Muscle of arm (tissue), 14 donors: ENCODE measurements at places on chromosomes 2 and 18. TPM values are rescaled to one million over a fixed set of nuclear protein-coding genes. Genes with fewer than 3 reads are reported as not detected.

GRCh38 chr2:153145470-153145978, 333.0 kb downstream of the RPRM start:
- no peak for DNase-seq

DNA sequence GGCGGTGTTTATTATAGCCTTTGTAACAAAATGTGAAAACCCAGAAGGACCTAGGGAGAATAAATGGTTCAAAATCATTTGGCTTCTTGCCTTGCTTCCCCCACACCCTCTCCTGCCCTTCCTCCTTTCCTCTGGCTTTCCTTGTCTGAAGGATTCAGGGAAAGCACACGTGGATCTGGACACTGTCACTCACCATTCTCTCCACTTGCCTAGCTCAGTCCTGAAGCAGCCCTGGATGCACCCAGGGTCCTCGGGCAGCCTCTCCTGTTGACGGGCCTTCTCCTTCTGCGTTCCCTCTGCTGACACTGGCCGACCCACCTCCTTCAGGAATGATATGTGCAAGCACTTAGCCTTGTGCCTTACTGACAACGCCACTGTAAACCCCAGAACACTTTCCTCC, 68.4 kb downstream of the FAM210A start:
- no peak for DNase-seq

- no peak for DNase-seq
These were observed 369.5 kb downstream of the PLCL1 start for GRCh38 chr2:198173864-198174263.

DNA sequence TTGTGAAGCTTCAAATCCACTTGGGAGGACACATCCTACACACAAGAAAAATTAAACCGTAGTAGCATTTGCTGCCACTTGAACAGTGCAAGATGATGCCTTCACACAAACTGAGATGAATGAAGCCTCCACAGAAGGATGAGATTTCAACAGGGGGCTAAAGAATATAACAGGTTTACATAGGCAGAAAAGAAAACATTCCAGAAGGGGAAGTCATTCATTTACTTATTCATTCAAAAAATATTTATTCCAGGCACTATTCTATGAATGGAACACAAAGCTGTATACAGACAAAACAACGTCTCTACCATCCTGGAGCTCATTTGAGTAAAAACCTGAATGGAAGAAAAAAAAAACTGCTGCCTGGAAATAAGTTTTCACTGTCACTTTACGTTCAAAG, 170.5 kb downstream of the CDH20 start:
- no peak for DNase-seq

GDF7 gene
- 0.53 TPM for polyA plus RNA-seq

DNA sequence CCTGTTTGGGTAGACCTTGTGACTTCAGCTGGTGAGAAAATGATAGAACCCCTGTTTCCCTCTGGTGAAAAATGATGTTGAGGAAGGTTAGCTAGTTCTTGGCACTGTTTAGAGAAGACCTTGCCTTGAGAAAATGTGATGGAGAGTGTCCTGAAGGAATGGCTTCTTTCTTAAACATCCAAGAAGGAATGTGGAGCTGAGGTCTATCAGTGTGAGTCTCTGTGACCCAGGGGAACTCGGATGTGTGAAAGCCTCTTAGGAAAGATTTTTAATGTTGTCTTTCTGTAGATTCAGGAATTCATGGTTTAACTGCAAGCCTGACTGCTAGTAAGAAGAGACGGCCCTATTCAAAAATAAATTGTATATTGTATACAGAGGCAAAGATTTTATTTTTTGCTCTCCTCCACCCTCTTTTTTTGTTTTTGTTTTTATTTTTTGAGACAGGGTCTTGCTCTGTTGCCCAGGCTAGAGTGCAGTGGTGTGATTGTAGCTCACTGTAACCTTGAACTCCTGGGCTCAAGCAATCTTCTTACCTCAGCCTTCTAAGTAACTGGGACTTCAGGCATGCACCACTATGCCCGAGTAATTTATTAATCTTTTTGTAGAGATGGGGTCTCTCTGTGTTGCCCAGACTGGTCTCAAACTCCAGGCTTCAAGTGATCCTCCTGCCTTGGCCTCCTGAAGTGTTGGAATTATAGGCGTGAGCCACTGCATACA, 87.5 kb downstream of the ZNF532 start:
- no peak for DNase-seq

DNA sequence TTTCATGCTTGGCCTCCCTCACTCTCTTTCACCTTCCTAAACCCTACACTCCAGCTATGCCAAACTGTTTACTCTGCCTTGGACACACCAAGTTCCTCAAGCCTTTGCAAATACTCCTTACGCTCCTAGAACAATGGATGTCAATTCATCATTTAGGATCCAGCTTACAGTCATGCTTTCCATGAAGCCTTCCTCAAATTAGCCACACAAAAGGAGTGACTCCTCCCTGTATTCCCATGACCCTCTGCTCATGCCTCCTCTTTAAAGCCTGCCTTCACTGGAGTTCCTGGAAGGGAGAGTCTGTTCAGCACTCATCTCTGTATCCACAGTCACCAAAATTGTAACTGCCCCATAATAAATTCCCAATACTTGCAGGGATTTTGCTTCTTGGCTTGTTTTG, 721 bp upstream of the EHD3 start:
- DNase-seq = no peak

MC2R gene
- not detected for polyA plus RNA-seq

NMUR1 gene
- polyA plus RNA-seq = 0.11 TPM

DNA sequence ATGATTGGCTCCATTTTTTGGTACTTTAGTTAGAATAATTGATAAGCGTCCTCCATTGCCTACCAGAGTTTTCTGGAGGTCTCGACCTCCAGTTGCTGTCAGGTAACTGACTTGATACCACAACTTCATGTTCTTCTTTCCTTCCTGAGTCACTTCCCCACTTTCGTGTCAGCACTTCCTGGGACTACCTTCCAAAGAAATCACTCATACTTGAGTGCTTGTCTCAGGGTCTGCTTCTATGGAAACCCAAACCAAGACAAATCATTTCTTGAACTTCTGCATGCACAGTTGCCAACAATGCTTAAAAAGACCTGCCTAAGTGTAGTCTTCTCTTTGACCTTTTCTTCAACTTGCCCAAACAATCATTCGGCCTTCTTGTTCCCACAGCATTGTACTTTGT, 210.3 kb upstream of the ETAA1 start:
- no peak for DNase-seq

- no peak for DNase-seq
These were observed 3.5 kb downstream of the WNT6 start for GRCh38 chr2:218863021-218863520.

DNA sequence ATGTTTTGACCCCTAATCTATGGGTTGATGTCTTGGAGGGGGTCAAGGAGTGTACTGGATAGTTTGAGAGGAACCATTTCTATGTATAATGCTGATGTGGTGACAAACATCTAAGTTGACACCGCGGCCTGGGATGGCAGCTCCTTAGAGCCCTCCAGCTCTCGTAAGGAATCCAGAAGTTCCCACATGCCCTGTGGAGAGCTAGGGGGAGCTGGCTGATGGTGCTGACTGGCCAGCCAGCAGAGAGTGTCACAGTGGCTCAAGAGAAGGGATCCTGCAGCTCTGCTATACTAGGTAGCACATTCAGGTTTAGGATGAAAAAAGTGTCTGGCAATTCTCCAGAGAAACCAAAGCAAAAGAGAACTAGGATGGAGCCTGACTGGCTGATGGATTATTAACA, 842.2 kb upstream of the VRK2 start:
- DNase-seq = no peak

DNA sequence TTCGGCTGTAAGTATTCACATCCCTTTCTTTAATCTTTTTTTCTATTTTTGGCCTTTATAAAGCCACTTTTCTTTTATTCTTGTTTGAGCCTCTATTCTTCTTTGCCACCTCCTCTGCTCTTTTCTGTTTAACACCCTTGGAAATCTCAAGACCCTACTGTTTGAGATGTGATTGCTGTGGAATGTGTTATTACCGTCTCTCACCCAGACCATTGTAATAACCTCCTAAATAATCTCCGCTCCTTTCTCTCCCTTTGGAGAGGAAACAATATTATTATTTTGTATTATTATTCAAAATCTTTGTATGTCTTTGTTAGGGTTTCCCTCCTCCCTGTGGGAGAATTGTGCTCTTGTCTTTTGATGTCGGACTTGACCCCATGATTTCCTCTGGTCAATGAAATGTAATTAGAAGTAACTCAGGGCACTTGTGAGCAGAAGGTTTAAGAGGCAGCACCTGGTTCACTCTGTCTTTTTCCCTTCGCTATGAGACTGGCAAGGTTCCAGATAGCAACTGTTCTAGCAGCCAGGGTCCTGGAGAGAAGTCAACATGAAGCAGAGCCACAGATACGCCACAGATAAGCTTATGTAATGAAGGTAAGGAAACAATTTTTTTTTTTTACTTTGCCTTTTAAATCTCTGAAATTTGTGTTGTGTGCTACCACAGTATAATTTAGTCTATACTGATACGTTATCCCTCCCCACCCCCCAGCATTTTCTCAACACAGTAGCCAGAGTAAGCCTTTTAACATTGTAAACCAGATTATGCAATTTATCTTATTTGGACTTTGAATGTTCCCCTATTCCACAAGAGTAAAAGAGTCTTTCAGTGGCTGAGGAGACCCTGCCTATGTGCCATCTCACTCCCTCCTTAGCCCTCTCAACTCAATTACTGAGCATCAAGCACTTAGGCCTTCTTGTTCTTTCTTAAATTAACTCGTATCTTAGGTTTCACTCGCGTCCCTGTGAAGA, 601.2 kb upstream of the ZNF804A start:
- DNase-seq = peak; percentile 35

GRHL1 gene
- polyA plus RNA-seq = not detected

- DNase-seq = no peak
These were observed 512.9 kb upstream of the ID2 start for GRCh38 chr2:8168876-8169424.

DNA sequence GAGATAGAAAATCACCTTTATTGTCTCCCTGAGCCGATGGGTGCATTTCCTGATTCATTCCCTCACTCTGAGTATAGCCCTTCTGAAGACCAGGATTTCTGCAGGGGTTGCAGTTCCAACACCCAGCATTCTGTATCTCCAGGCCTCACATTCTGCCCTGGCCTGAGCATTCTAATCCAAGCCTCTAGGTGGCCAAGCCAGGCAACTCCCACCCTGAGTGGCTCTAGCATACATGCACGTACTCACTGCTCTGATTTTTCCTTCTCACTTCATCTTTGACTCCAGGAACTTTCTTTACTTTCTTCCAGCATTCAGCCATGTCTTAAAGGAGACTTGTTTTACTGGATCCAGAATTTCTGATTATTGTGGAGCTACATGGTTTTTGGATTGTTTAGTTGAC, 100.7 kb upstream of the STK39 start:
- DNase-seq = no peak

GRCh38 chr2:223969856-223970255, 12.6 kb downstream of the MRPL44 start:
- no peak for DNase-seq

ZEB2 gene
- polyA plus RNA-seq = 131 TPM

SAG gene
- 0.11 TPM for polyA plus RNA-seq

DNA sequence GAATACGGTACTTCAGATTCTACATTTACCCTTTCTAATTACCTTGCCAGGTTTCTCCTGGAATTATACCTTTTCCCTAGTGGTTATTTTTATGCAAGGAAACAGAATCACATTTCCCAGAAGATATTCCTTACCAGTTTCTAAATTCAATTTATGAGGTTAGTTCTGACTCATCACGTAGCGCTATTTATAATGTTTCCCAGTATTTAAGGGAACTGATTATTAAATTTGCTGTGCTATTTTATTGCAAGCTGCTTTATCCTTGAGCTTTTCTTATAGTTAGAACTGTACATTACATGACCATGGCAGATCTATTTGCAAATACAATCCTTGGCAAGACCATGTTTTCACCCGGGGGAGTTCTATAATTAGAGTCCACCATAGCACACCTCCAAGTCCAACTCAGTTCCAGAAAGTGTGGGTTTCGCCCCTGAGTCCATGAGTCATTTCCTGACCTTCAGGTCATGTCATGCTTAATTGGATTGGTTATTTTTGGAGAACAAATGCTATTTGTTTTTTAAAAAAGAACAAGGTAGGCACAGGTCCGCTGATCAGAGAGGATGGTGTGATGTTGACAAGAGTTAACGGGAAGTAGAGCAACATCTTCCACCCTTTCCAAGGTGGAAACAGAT, 126.6 kb downstream of the ZNF532 start:
- no peak for DNase-seq

- no peak for DNase-seq
These were observed 93.7 kb downstream of the MIB1 start for GRCh38 chr18:21834299-21834660.

REV1 gene
- 37.4 TPM for polyA plus RNA-seq

FBLN7 gene
- polyA plus RNA-seq = 10.6 TPM

GATA6 gene
- 1.3 TPM for polyA plus RNA-seq

GALNT1 gene
- polyA plus RNA-seq = 114 TPM

DNA sequence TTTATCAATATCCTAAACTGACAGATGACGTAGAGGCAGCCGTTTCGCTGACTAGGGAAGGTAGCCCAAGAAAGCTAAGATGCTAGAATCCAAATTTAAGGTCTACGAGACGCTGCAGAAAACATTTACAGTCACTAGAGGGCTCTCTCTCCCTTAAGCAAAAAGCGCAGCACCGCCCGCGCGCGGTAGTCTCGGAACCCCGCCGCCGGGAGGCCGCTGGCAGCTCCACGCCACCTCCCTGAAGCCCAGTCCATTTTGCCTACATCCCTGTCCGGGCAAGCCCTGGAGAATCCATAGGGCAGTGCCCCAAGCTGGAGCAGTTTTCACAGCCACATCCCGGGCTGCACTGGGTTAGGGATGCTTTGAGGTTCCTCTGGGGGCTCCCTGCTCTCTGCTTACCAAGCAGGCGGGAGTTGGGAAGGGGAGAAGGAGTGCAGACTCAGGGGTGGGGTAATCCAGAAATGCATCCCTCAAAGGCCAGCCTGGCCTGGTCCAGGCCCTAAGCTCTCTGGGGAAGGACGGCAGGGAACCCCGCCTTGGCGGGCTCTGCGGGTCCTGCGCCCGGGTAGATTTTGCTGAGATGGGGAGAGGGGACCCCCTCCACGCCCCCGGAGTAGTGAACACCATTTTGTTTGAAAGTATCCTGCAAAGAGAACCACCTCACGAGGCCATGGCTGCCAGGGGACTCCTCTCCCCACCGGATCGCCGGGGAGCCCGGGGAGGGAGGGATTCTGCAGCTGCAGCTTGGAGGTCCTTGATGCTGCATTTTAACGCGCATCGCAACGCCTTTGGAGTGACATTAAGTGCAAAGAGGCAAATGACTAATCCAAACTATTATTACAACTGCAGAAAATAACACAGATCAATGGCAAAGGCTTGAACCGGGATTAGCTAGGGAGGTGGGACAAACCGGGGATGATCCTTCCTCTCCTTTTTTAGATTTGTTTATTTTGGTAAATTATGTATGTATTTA, 1.3 kb upstream of the DPYSL5 start:
- peak; percentile 67 for DNase-seq
